Stimulated activated CD8-positive, alpha-beta memory T cell treated with anti-CD3 and anti-CD28 coated beads, Interleukin-15, amount 100 ng/mL, for 48 hours (primary cell): ENCODE measurements at places on chromosomes 11 and 22.

GRCh38 chr22:29275167-29275566 lies 7.1 kb downstream of the EWSR1 start:
- DNase-seq: no peak

DNA sequence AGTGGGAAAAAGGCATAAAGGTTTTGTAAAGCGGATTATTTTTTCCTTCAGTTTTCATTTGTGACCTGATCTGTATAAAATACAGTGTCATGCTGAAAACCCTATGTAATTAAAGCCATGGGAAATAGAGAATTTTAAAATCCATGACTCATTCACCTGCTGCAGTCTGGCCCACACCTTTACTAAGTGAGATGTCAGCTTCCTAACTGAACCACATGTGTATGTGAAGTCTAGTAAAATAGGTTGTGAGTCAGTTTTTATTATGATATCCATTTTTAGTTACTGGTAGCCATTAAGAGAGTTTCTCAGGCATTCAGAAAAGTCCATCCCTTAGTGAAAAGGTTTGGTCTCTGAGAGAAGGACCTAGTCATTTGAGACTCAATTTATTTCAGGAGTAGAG lies 60.9 kb downstream of the TRIM44 start:
- DNase-seq: no peak

DNA sequence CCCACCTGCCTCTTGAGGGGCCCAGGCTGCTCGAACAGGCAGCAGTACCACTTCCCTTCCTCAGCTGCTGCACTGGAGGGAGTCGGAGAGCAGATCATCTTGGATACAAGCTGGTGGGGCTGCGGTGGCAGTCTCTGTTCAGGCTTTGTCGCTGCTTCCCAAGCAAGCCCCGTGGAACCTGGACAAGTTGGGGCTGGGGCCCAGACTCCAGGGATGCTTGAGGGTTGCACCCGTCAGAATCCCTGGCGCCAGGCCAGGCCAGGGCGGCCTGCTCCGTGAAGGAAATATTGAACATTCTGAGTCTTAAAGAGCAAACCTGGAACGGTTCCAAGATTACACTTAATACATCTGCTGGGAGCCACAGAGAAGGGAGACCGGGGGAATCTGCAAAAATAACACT lies 310.1 kb upstream of the SORL1-AS1 start:
- no peak for DNase-seq

DNA sequence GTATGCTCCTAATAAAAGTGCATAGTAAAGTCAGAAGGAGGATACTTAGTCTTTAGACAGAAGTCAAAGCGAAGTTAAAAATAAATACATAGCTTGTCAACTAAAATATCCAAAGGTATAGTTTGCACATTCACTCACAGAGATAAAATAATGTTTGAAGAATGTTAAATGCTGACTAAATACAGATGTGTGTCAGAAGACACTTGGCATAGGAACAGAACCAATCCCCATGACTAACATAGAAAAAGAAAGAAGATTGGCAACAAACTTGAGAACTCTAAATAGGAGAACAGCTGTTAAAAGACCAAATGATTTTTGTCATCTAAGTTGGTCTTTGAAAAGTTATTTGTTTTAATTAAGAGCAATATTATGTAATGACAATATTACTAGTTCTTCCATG lies 1172.1 kb upstream of the RAG2 start:
- DNase-seq: no peak

GRCh38 chr22:42385696-42386095 lies 46.5 kb downstream of the NFAM1 start:
- DNase-seq: no peak

DNA sequence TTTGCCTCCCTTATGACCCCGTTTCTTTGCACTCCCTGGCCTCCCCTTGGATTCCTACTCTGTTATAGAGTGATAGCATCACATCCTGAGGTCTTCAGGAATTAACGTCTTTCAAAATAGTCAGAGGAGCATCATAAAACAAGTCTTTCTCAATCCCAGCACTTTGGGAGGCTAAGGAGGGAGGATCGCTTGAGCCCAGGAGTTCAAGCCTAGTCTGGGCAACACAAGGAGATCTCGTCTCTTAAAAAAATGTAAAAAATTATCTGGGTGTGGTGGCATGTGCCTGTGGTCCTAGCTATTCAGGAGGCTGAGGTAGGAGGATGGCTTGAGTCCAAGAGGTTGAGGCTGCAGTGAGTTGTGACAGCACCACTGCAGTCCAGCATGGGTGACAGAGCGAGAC lies 68.7 kb upstream of the AMPD3 start:
- DNase-seq: no peak

GRCh38 chr11:71342951-71343827 lies 90.8 kb upstream of the SHANK2 start:
- no peak for DNase-seq

GRCh38 chr22:39176714-39177455 lies 24.4 kb upstream of the CBX7 start:
- no peak for DNase-seq

DNA sequence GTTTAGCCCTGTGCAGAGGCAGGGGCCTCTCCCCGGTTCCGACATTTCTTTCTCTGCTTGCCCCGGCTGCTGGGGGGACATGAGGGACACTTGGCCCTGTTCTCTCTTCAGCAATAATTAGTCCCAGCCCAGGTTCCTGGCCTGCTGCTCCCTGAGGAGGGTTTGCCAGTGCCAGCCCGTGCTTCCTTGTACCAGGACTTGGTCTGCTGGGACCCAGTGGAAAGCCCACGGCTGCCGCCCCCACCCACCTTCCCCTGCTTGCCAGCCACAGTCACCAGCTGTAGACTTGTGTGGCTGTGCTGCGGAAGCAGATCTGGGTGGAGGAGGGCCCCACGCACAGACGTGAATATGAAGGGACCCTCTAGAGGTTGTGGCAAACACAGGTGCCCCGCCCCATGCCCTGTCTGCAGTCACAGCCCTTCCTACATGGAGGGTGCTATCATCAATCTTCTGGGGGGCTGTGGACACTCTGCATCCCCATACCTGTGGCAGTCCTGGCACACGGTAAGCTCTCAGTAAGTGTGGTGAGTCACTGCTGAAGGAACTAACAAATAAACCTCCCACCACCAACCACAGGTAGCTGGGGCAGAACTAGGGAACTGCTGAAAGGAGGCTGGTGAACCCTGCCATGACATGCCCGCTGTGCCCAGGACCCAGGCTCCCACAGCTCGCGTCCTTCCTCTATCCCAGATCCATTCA lies 949 bp downstream of the TP53AIP1 start:
- DNase-seq: no peak

- no peak for DNase-seq
Measured at GRCh38 chr11:17394743-17395390, 6.4 kb upstream of the KCNJ11 start.

GRCh38 chr11:120217941-120218694 lies 7.3 kb downstream of the OAF start:
- no peak for DNase-seq

GRCh38 chr11:65642014-65642671 lies 4.2 kb downstream of the SIPA1 start:
- no peak for DNase-seq

DNA sequence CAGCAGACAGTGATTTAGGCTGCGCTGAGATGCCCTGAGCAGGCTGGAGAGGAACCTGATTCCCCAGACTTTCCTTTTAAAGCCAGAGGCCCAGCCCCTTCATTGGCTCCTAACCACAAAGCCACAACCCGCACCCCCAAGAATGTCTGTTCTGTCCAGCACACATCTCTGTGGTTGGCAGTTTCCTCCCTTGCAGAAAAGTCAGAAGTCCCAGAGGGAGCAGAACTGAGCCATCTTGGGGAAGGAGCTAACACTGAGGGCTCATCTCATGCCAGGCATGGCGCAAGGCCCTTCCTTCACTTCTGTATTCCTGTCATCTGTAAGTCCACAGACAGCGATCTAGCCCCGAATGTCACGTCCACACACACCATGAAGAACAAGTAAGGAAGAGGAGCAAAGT lies 97.1 kb upstream of the SYT13 start:
- no peak for DNase-seq

DNA sequence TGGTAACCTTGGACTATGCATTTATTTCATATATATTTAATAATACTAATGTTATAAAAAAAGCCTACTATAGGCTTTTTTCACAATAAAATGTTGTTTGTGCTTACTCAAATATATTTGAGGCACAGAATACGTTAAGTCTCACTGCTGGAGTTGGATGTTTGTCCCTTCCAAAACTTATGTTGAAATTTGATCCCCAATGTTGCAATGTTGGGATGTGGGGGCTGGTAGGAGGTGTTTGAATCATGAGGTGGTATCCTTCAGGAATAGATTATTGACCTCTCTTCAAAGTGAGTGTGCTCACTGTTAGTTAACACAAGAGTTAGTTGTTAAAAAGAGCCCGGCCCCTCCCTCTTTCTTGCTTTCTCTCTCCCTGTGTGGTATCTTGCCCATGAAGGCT lies 1295.9 kb downstream of the JRKL start:
- DNase-seq: no peak

GRCh38 chr11:77125191-77125590 lies 2.9 kb upstream of the MYO7A start:
- no peak for DNase-seq

DNA sequence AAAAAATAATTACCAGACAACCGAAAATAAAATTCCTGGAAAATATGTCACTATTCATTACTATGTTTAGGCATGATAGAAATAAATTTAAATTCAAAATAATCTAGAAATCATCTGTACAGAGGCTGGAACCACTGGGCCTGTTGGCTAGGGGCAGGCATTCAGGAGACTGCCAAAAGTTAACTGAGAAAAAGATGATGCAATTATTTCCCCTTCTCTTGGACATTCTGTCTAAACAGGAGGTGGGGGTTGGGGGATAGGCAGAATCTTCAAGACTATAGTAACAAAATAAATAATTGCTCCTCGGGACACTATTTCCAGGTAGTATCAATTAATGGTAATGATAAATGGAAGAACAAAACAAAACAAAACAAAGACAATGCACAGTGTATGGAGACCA lies 14.1 kb downstream of the BTBD10 start:
- no peak for DNase-seq

GRCh38 chr22:45006111-45006963 lies 3.5 kb downstream of the PHF21B start:
- DNase-seq: no peak

GRCh38 chr22:35552196-35552842 lies 11.7 kb downstream of the RASD2 start:
- peak; percentile 66 for DNase-seq

DNA sequence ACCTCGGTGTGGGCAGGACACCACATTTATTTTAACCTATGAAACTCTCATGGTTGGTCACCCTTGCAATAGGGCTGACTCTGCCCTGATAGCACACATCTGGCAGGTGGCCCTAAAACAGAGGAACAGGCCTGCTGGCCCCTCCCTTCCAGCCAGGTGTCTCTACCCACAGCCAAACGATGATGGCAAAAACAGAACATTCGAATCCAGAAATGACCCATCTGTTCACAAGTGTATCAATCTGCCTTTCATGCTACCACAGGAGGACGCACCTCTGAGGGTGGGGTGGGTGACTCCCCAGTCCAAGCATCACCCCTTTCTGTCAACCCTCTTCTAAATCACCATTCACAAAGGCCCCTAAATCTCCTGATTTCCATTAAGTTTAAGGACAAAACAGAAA lies 118.1 kb downstream of the ETS1 start:
- no peak for DNase-seq

DNA sequence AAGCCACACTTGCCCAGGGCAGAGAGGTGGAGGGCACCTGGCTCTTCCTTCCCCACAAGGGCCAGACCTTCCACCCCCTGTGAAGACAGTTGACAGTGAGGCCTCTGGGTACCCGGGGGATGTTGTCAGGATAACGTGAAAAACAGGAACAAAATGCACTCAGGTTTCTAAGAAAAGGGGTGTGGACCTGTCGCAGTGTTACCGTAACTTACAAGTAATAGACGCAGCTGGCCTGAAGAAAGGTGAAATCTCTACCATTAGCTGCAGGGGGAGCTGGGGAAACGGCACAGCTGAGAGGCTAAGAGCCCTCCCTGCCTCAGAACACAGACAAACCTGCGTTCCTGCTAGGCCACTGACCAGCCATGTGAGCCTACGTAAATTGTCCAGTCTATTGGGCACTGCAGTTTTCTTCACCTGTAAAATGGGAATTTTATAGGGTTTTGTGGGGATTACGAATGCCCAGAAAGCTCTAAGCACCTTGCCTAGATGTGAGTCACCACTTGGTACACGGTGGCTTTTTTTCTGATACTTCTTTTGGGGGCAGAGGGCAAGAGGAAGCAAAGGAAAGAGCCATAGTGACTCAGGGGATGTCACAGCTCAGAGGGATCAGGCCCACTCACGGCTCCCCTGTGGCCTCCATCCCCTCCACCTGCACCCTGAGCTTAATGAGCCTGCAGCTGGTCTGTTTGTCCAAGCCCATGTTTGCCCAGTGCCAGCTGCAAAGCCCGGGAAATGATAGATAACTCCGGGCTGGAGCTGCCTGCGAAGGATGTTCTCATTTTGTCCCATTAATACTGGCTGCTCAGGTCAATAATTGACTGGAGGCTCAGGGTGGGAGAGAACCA lies 18.4 kb upstream of the CABP7 start:
- DNase-seq: no peak

DNA sequence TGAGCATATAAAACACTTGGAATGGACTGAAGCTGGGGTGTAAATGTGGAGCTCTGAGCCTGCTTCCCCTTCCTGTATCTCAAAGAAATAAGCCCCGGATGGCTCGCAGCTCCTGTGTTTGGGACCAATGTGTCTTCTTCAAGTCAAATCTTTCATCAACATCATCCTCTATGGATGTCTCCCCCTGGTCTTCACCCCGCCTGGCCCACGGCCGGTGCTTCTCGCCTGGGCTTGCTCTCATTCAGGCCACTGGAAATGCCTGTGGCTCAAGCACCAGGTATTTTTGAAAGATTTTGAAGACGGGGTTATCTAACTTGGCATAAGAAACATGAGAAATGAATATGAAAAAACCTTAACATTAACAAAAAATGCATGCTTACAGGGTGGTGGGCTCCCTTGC lies 769.8 kb downstream of the BRD1 start:
- DNase-seq: no peak

DNA sequence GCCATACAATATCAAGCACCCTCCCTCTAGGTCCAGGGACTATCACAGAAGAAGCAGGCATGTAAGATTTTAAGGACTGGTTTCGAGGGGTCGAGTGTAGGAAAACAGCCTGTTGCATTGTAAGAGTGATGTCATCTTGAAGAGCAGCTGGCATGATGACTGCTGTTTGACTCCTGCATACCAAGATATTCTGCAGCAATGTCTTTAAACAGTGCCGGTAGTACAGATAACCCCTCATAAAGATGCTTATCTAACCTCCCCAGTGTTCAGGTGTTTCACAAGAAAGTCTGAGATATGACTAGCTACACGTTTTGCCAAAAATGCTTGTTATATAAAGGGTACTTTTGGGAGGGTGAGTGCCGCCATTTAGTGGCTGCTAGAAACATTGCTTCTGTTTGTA lies 12.0 kb downstream of the FAM111A start:
- DNase-seq: no peak
